ENCODE measurements at places on chromosomes 1 and 21.

GRCh38 chr1:5298376-5298775 is 644.0 kb downstream of the AJAP1 start:
- DNase-seq: no peak

DNA sequence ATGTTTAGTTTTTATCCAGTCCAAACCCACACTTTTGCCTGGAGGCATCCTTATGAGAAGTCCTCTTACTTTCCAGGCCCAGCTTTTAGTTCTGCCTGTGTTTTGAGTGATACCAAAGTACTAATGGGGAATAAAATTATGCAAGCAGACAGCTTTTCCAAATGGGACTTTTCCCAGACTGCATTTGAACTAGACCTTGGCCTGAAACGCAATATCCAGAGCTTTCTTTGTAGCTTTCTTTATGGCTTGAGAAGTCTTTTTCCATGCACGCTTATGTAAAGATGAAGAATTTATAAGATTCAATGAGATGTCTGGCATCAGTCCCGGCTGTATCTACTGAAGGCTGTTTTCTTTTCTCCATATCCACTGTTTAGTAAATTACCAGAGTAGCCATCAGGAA is 236.6 kb upstream of the RAB4A start:
- no peak for DNase-seq

- no peak for DNase-seq
Measured at GRCh38 chr1:10665930-10666850, 130.3 kb downstream of the CASZ1 start.

- DNase-seq: no peak
Measured at GRCh38 chr1:46486432-46487015, 3.1 kb upstream of the DMBX1 start.

GRCh38 chr1:27656157-27656893 is 15.7 kb downstream of the IFI6 start:
- no peak for DNase-seq

DNA sequence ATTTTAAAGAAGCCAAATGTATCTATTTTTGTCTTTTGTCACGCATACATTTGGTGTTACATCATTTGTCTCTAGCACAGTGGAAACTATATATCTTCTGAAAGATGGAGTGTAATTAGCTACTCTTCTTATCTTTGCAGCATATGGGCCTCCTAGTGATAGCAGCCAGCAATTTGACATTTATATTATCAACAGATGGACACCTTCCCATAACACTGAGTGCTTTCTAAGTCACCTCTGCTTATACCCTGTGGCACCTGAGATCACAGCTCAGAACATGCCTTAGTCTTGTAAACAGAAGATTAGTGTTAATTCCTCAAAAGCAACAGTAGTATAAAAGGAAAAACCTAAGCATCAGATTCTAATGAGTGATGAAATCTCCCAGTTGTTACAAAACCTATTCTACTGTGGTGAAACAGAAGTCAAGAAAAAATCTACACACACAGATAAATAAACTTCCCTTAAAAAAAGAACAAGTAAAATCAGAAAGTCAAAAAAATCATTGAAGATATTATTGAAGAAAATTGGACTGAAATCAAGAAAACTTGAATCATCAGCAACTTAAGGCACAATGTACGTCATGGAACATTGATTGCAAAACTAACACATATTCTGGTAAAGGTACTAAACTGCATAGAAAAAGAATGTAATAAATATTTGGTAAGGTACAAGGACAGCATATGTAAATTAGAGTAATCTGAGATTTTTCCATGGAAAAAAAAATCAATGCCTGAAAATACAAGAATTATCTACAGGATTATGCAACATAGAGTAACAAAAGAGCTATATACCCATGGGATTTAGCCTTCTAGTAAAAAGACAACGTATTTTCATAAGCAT is 61.7 kb downstream of the KCNT2 start:
- no peak for DNase-seq

- no peak for DNase-seq
Measured at GRCh38 chr21:38809198-38809878, 3.6 kb downstream of the ETS2 start.

- no peak for DNase-seq
Measured at GRCh38 chr1:94165843-94166242, 44.9 kb upstream of the ABCA4 start.

DNA sequence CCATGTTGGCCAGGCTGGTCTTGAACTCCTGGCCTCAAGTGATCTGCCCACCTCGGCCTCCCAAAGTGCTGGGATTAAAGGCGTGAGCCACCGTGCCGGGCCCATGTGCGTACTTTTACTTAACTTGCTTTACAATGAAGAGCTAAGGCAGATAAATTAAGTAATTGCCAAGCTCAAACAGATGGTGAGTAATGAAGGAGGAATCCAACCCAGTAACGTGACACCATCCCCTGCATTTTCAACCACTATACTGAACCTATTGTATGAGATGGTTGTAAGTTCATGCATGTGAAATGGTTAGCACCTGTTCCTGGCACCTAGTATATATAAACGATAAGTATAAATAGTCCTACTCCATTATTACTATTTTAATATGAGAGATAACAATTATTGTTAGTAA is 588.0 kb upstream of the BEND5 start:
- no peak for DNase-seq

- DNase-seq: no peak
Measured at GRCh38 chr21:35349376-35350080, 300.4 kb upstream of the RUNX1 start.

DNA sequence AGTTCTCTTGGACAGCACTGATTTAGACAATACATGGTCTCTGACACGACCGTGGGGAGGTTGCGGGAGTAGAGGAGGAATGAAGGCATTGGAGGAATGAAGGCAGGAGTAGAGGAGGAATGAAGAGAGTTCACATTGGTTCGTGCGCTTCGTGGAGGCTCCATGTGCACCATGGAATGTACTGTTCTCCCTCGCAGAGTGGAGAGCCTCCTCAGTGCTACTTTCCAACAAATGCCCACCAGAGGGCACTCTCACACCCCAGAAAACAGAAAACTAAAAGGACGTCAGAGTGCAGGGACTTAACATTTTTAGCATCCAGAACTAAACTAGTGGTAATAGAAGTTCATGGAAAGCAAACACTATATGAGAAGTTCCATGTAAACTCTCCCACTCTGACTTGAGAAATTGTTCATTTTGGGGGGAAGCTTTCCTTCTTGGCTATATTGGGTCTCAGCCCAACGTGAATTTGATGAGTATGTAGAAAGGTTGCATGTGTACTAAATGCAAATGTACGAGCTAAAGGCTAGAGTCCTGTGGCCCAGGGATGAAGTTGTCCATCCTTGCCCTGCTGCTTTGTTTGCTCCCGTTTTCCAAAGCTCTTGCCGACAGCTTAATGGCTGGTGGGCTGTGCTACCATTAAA is 211.6 kb downstream of the LMX1A start:
- no peak for DNase-seq

DNA sequence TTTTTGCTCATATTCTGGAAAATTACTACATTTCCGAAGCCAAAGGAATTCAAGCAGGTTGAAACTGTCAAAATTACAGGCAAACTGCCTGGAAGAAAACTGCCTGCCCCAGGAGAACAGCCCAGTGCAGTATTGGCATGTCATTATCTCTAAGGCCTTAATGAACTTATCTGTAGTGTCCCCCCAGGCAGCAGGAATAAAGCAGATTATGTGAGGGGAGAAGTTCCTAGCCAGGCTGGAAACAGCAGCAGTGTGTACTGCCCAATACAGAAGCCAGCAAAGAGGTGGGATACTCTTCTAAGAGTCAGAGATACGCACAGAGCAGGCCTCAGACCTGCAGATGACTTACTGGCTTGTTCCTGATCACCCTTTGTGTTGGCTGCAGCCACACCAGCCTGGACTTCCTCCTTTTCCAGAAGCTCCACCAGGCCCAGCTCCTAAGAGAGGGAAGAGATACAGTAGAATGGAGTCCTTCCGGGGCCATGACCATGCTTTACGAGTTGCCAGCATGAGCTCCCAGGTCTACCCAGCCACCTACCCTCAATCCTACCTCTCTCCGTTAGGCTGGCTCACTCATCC is 11.7 kb downstream of the IQGAP3 start:
- DNase-seq: no peak

DNA sequence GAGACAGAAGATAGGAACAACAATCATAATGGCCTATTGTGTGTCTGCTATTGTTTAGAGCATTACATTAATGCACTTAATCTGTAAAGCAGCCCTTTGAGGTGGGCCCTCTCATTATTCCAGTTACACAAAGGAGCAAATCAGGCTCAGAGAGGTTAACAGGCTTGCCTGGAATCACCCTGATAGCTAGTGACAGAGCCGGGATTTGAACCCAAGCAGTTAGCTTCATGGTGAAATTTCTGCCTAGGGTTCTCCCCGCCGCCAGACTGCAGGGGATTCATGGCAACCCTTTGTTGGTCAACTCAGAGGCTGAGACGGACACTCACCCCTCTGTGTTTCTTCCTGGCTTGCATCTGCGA is 7.1 kb downstream of the HEYL start:
- no peak for DNase-seq

GRCh38 chr1:169697755-169698154 is 13.7 kb downstream of the SELL start:
- no peak for DNase-seq
